LNCaP clone FGC (cell line): ENCODE measurements at places on chromosomes 12 and 14.
A peak's percentile ranks its signal among the peaks of the same experiment; 100 is the strongest.

DNA sequence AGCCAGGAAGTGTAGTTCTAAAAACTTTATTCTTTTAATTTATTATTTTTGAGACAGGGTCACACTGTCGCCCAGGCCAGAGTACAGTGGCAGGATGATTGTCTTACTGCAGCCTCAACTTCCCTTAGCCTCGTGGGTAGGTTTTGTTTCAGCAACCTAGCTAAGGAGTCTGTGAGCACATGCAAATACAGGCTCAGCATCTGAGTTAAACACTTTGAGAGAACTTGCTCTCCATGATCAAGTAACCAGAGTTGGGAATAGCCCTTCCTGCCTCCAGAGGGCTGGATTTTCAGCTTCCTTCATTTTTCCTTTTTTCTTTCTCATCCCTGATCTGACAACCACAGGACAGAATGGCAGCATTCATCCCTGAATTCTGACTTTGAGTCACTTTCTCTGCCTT lies 871.3 kb downstream of the GALC start:
- DNase-seq = no peak

DNA sequence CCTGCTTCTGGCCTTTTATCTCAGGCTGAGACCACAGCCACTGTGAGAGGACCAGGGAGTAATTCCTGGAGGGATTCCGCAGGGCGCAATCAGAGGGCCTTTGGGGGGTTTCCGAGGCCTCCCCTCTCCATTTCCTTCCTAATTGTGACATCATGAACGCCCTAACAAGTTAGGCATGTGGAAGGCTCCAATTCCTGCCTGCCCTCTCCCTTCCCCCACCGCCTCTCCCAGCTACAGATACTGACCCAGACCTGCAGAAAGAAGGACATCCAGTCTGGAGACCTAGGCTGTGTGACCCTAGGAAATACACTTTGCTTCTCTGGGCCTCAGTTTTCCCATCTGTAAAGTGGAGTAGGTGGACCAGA lies 637.9 kb downstream of the MED13L start:
- DNase-seq = no peak

DNA sequence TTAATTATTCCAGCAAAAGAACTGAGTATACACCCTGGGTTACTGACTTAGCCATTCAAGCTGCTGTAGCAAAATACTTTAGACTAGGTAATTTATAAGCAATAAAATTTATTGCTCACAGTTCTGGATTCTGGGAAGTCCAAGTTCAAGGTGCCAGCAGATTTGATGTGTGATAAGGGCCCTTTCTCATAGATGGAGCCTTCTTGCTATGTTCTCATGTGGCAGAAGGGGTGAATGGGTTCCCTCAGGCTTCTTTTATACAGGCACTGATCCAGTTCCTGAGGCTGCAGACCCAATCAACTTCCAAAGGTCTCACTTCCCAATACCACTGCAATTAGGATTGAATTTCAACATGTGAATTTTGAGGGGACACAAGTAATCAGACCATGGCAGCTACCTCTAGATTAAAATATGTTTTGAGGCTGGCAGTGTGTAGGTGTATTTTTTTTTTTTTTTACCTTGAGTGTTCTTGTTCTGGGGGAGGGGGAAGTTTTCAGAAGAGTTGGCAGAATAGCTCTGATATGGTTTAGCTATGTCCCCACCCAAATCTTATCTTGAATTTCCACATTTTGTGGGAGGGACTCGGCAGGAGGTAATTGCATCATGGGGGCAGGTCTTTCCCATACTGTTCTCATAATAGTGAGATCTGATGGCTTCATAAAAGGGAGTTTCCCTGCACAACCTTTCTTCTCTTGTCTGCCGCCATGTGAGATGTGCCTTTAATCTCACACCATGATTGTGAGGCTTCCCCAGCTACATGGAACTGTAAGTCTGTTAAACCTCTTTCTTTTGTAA lies 178.2 kb downstream of the RASSF9 start:
- DNase-seq = no peak

DNA sequence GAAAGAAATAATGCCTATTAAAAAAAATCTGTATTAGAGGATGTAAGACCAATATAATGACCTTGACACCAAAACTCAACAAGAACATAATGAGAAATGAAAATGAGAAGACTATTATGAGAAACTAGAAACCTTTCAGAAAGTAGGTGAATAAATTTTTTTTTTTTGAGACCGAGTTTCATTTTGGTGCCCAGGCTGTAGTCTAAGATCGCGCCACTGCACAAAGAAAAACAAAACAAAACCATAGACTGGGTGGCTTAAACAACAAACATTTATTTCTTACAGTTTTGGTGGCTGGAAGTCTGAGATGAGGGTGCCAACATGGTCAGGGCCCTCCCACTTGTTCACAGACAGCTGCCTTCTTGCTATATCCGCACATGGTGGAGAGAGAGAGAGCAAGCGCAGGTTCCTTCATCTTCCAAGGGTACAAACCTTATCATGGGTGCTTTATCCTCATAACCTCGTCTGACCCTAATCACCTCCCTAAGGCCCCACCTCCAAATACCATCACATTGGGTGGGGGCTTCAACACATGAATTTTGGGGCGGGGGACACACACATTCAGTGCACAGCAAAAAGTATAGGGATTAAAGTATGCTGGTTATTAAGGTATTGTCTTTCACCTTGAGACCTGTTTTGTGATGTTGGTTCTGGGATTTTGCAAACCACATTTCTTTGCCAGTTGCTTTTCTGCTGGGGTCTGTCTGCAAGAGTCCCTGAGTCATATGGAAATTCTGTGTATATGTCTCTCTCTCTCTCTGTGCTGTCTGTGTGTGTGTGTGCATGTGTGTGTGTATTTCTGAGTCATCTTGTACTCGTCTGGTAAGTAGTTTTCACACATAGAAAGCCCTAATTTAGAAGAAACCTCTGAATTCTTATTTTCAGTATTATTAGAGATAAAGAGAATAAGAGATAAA lies 26.2 kb downstream of the ZCRB1 start:
- DNase-seq = no peak

GRCh38 chr12:87157791-87158190 lies 871.4 kb downstream of the C12orf50 start:
- DNase-seq = no peak

DNA sequence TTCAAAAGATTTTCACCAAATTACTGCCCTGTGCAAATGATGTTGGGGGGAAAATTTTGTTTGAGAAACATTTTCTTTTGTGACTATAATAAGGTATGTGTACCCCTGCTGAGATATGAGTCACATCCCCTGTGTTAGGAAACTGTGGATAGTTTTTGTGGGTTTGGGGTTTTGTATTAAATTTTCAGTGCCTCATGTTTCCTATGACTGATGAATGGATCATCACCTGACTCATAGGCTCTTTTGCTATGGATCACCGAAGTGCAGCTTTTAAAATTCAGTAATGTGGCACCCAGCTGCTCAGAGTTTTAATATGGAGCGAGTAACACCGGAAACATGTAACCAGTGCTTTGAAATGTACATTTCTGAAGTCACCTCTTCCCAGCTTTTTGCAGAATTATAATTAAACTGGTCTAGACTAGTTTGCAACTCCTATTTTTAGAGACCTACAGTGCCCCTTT lies 167.4 kb upstream of the HMGA2 start:
- DNase-seq = no peak

GRCh38 chr12:51687177-51687576 lies 96.1 kb downstream of the SCN8A start:
- no peak for DNase-seq

- DNase-seq = no peak
These were observed 11.1 kb upstream of the CNTN1 start for GRCh38 chr12:40681148-40681547.

DNA sequence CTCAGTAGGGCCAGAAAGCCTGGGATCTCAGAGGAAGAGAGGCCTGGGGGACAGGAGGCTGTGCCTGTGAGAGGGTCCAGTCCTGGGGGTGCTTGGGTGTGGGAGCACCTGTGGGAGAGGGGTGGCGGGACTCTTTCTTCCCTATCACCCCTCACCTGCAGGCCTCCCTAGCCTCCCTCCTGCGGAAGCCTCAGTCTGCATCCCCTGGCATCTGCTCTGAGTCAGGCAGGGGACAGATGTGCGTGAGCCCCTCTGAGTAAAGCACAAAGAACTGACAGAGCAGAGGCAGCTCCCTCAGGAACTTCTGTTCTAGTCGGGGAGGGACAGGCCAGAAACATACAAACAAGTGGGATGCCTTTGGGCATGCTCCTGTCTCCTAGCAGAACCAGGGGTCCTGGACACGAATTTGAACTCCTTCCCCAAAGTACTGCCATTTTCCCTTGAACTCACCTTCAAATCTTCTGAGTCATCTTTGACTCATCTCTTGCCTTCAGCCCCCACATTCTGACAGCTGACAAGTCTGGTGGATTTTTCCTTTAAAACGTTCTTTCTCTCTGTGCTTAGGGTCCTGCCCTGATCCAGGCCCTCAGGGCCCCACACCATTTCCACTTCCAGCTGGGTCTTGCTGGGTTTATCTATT lies 8.5 kb upstream of the HSP90AA1 start:
- DNase-seq = no peak

- DNase-seq = peak; percentile 38
These were observed 477.0 kb downstream of the DPF3 start for GRCh38 chr14:72416892-72417291.

DNA sequence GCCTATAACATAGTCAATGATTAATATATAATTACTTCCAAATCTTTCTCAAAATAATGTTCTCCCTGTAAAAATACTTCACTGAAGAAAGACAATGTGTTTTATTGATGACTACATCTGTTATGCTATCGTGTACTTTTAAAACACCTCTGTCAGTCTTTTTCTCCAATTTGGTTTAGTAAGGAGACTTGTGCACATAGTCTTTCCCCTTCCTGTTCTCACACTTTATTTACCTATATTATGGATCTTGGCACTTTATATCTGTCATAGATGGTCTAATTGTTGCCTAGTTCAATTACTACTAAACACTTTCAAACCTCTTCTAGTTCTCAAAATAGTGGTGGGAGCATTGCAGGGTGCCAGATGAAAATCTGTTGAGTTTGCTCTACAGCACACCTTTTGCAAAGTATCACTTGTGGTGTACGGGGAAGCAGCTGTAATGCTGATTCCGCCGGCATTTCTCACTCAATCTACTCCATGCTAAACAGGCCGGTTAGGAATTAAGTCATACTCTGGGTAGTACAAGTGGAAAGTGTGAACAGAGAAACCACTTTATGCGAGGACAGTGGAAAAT lies 1.1 kb upstream of the INSM2 start:
- no peak for DNase-seq

DNA sequence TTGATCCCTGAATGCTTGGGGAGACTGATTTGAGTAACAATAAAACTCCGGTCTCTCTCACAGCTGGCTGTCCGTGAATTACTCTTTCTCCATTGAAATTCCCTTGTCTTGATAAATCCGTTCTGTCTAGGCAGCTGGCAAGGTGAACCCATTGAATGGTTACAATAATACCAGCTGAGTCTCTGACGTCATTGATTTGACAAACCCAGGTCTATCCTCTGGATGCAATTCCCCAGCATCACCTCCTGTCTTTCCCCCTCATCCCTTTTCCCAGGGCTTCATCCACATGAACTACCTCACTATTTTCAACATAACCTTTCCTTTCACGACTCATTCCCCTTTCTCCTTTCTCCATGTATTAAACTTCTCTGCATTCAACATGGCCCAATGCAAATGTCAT lies 98.7 kb upstream of the TMEM132C start:
- DNase-seq = no peak

- DNase-seq = no peak
These were observed 32.4 kb downstream of the C14orf132 start for GRCh38 chr14:96071561-96071960.

DNA sequence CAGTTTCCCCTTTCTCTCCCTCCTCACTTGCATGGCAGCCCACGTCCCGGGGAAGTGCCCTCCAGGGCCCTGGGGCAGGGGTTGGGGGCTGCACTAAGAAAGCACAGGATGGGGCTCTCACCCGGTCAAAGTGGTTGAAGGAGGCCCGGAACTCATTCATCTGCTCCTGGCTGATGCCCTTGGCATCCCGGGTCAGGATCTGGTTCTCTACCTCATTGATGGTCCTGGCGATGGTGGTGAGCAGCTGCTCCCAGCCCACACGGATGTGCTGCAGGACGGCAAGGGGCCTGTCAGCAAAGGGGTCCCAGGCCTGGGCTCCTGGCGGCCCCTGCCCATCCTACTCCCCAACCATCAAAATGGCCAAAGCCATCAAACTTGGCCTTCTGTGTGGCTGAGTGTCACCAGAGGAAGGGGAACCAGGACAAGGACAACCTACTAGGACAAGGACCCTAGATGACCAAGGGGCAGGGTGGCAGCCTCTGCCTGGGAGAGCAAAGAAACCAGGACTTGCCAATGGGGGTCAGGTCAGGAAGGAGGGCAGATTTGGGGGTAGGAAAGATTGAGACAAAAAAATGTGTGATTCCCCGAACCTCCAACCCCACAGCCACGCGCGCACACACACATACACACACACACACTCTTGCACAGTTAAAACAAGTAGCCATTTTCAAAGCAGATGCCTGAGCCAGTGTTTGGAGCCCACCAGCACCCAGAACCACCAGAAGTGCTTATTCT lies 87.1 kb upstream of the ZFP36L1 start:
- no peak for DNase-seq

DNA sequence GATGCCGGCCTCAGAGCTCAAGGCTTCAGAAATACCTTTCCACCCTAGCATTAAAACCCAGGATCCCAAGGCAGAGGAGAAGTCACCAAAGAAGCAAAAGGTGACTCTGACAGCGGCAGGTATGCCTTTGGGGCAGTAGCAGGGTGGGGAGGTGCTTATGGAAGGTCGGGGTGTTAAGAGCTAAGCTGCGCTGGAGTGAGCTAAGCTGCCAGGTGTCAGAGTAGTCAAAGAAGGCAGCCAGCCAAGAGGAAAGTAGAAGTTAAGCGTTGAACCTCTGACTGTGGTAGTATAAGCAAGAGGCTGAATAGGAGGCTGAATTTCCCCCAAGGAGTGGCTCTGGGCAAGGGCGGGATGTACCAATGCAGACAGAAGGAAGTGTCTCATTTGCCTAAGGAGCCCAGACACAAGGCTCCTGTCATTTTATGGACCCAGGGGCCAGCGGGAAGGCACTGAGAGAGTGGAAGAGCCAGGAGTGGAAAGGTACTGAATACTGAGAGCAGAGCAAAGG lies 29.2 kb downstream of the DYRK4 start:
- DNase-seq = no peak

GRCh38 chr14:102683399-102684297 lies 91.2 kb downstream of the RCOR1 start:
- DNase-seq = no peak
